ENCODE measurements at places on chromosomes 12 and 14. TPM values are rescaled to one million over a fixed set of nuclear protein-coding genes. Genes with fewer than 3 reads are reported as not detected.

The AHNAK2 gene
- 59.3 TPM for total RNA-seq

The EIF5 gene
- total RNA-seq: 182 TPM

The GPR135 gene
- 2.1 TPM for total RNA-seq

The FITM1 gene
- total RNA-seq: not detected

The AICDA gene
- not detected for total RNA-seq

The GRIP1 gene
- 0.65 TPM for total RNA-seq

The B4GALNT3 gene
- total RNA-seq: not detected

All from smooth muscle cell of bladder (primary cell).